ENCODE measurements at places on chromosomes 12 and 14. TPM values are rescaled to one million over a fixed set of nuclear protein-coding genes. Genes with fewer than 3 reads are reported as not detected.
A peak's percentile ranks its signal among the peaks of the same experiment; 100 is the strongest.

DNA sequence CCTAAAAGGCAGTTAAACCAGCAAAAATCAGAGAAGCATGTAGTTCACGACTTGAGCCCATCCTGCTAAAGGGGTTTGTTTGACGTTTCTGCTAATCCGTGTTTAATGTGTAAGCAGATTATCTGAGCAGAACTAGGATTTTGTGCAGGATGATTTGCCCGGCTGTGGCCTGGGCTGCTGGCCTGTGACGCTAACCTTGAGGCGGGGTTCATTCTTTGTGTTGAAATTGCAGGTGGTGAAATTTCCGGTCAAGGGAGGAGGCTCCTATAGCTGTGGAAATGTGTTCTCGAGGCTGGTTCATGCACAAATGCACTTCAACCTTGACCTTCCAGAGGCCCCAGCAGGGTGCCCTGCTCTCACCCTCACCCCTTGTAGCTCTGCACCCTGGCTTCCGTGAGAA lies 63.7 kb downstream of the SLC24A4 start:
- H3K36me3 ChIP-seq, result no peaks in the 10 kb centered on the region
- no peaks in the 10 kb centered on the region for H3K4me1 ChIP-seq
- no peak for DNase-seq
- no peak overlapping the region for H3K4me3 ChIP-seq
- peaks cover 30% of the 10 kb centered on the region for H3K27me3 ChIP-seq

DNA sequence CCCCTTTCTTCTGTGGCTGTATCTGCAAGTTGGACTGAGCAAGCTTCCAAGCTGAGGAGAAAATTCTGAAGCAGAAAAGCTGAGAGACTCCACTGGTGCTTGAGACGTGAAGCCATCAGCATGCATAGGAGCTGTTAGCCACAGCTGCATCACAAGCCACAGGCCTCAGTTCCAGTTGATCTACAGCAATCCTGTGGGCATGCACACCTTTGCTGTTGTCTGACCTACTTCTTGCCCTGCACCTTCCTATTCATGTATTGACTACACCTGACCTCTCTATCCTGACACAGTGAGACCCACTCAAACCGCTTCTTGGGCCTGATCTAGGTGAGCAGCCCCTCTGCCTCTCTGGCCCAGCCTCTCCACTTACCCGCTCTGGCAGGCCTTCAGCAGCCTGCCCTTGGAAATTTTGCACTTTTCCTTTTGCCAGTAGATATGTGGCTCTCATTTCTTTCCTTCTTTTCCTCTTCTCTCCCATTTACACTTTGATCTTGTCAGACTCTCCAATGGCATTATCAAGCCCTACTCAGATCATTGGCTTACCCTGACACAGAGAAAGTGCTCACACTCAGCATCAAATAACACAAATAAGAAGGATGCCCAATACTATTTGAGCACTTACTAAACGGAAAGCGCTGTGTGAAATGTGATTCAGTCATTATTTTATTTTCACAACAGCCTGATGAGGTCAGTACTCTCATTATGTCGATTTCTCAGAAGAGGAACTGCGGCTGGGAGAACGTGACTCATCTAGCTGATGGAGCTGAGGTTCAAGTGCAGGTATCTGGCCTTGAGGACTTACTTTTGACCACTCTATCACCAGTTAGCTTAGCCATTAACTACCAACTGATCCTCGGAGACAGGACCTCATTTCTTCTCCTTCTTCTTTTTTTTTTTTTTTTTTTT lies 21.9 kb upstream of the PTGR2 start:
- peaks cover 27% of the 10 kb centered on the region for H3K4me1 ChIP-seq
- peak; percentile 23 for DNase-seq
- H3K36me3 ChIP-seq, result no peaks in the 10 kb centered on the region
- no peak overlapping the region for H3K27ac ChIP-seq

GRCh38 chr12:28137414-28137813 lies 52.8 kb upstream of the CCDC91 start:
- no peaks in the 10 kb centered on the region for H3K4me1 ChIP-seq
- H3K36me3 ChIP-seq, result no peaks in the 10 kb centered on the region
- H3K4me3 ChIP-seq, result no peak overlapping the region
- H3K27me3 ChIP-seq, result no peaks in the 10 kb centered on the region

DNA sequence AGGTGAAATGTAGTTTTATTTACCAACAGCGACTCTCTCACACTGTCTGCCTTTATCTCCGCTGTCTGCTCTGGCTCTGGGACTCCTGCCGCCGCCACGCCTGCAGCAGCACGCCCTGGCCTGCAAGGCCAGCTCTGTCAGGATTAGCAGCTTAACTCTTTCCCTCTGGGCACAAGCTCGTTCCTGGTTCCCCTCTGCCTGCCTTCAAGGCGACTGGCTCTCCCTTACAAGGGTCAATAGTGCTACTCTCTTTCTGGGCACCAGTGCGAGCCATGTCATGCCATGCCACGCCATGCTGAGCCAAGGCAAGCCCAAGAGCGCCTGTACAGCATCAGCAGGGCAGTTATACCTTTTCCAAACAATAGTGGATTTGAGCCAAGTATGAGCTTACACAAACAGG lies 3.6 kb upstream of the CLEC2B start:
- no peaks in the 10 kb centered on the region for H3K27me3 ChIP-seq
- no peak overlapping the region for H3K4me3 ChIP-seq
- H3K27ac ChIP-seq, result no peak overlapping the region
- no peak for DNase-seq

GRCh38 chr12:89281539-89281867 lies 70.8 kb downstream of the DUSP6 start:
- H3K27ac ChIP-seq, result no peak overlapping the region
- H3K27me3 ChIP-seq, result no peaks in the 10 kb centered on the region
- 0 out of 2 replicates have a peak, but pooled peaks cover 5% of the 10 kb centered on the region for H3K4me1 ChIP-seq
- no peak for DNase-seq
- H3K4me3 ChIP-seq, result no peak overlapping the region

DNA sequence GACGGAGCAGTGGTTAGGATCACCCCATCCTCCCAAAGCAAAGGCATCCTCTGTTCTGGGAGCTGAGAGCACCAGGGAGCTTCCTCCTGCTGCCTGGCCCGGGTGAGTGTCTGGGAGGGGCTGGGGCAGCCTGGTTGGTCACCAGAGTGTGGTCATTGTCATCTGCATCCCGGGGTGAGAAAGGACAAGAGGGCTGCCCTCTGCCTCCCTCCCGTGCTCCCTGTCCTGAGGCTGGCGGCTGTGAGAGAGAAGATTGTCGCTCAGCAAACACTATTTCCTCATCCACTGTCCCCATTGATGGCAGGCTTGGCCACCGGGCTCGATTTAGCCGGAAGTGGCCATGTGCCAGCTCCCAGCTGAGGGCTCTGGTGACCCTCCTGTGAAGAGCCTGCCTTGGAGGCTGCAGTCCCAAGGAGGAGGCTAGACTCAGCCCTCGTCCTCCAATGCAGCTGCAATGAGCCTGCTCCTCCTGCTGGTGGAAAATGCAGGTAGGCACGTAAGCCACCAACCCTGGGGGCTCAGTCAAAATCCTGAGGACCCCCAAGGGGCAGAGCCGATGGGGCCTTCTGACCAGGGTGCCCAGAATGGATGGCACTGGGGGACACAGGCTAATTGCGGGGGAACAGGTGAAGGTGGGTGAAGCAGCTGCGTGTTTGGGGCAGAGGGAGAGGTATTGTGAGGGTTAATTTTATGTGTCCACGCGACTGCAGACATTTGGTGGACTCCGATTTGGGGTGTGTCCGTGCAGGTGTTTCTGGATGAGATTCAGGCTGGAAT lies 155.7 kb downstream of the KIF26A start:
- H3K27ac ChIP-seq, result no peak overlapping the region
- H3K4me3 ChIP-seq, result no peak overlapping the region
- no peaks in the 10 kb centered on the region for H3K27me3 ChIP-seq

- no peak overlapping the region for H3K4me3 ChIP-seq
- H3K36me3 ChIP-seq, result no peaks in the 10 kb centered on the region
- no peak overlapping the region for H3K27ac ChIP-seq
- DNase-seq, result peak; percentile 60
- peaks cover 11% of the 10 kb centered on the region for H3K4me1 ChIP-seq
Observed at GRCh38 chr12:103647267-103647666, 60.2 kb downstream of the STAB2 start.

DNA sequence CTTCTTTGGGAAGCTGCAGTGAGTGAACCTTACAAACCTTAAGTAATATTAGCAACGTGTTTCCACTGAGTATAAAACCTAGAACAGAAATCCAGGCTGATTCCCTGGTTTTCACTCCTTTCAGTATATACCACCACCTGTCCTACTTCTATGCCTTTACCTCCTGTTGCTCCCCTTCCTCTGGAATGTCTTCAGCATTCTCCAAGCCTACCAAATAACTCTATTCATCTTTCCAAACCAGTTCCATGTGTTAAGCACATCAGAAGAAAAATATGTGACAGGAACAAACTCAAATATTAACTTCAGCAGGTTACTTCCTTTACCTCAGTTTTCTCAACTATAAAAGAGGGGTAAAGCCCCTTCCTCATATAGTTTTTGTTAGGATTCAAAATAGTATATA lies 39.8 kb downstream of the LIMA1 start:
- peaks cover 1% of the 10 kb centered on the region for H3K27me3 ChIP-seq
- H3K36me3 ChIP-seq, result peaks cover 22% of the 10 kb centered on the region
- peaks cover 80% of the 10 kb centered on the region for H3K4me1 ChIP-seq
- peak overlapping the region; percentile 92 for H3K27ac ChIP-seq
- H3K4me3 ChIP-seq, result peak overlapping the region; percentile 47

- H3K4me1 ChIP-seq, result no peaks in the 10 kb centered on the region
- DNase-seq, result no peak
- peaks cover 3% of the 10 kb centered on the region for H3K27me3 ChIP-seq
- H3K4me3 ChIP-seq, result no peak overlapping the region
Observed at GRCh38 chr14:61308198-61308597, 13.2 kb upstream of the PRKCH start.

- H3K4me3 ChIP-seq, result no peak overlapping the region
- 0 out of 2 replicates have a peak, but pooled peaks cover 4% of the 10 kb centered on the region for H3K36me3 ChIP-seq
- H3K4me1 ChIP-seq, result peaks cover 33% of the 10 kb centered on the region
- DNase-seq, result no peak
Observed at GRCh38 chr14:31566456-31566855, 5.3 kb downstream of the NUBPL start.

The HSPB8 gene
- total RNA-seq, result 39.5 TPM

The NRL gene
- 0.50 TPM for total RNA-seq

The CCDC92 gene
- total RNA-seq, result 48.8 TPM

The PPP4R4 gene
- not detected for total RNA-seq

The RERGL gene
- total RNA-seq, result not detected

The RNF212B gene
- total RNA-seq, result not detected

The GCN1 gene
- 82.0 TPM for total RNA-seq
